ENCODE measurements at places on chromosomes 13 and 19.

- DNase-seq = no peak
Measured at GRCh38 chr13:41610404-41610803, 153.1 kb downstream of the RGCC start.

GRCh38 chr19:9917321-9917720 lies 19.0 kb downstream of the OLFM2 start:
- no peak for DNase-seq

GRCh38 chr13:110690516-110690915 lies 15.4 kb downstream of the CARS2 start:
- DNase-seq = no peak

DNA sequence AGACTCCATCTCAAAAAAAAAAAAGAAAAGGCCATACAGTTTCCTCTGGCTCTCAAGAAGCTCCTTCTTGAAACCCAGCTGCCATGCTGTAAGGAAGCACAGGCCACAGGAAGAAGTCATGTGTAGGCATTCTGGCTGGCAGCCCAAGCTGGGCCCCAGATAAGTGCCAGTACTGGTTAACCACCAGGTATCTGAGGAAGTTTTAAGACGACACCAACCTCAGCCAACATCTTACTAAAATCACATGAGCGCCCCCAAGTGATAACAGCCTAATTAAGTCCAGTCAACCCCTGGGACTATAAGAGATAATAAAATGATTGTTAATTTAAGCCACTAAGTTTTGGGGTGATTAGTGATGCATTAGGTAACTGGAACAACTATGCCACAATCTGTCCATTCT lies 27.4 kb upstream of the AKT2 start:
- no peak for DNase-seq

- no peak for DNase-seq
Measured at GRCh38 chr13:98496479-98496791, 80.5 kb downstream of the STK24 start.

DNA sequence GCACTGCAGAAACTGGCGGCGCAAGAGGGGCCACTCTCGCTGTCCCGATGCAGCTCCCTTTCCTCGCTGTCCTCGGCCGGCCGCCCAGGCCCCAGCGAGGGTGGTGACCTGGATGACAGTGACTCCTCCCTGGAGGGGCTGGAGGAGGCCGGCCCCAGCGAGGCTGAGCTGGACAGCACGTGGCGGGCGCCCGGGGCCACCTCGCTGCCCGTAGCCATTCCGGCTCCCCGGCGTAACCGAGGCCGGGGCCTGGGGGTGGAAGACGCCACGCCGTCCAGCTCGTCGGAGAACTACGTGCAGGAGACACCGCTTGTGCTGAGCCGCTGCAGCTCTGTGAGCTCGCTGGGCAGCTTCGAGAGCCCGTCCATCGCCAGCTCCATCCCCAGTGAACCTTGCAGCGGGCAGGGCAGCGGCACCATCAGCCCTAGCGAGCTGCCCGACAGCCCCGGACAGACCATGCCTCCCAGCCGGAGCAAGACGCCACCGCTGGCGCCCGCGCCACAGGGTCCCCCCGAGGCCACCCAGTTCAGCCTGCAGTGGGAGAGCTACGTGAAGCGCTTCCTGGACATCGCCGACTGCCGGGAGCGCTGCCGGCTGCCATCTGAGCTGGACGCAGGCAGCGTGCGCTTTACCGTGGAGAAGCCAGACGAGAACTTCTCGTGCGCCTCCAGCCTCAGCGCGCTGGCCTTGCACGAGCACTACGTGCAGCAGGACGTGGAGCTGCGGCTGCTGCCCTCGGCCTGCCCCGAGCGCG lies 12.4 kb downstream of the C19orf25 start:
- DNase-seq = no peak

Data from GM13977 (cell line).